ENCODE measurements at places on chromosomes 7 and 10.

DNA sequence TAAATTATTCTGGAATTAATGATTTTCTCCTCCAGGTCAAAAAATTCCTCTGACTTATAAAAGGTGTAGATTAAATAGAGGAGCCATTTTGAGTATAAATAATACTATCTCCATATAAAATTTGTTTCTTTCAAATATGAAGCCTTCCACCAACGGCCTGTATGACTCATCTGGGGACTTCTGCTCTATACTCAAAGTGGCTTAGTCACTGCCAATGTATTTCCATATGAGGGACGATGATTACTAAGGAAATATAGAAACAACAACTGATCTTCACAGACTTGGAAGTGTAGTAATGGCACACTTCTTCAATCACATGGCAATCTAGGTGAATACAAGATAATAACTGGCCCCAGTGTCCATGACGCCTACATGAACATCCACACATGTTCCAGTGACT is 335.6 kb upstream of the HGF start:
- DNase-seq, result no peak

DNA sequence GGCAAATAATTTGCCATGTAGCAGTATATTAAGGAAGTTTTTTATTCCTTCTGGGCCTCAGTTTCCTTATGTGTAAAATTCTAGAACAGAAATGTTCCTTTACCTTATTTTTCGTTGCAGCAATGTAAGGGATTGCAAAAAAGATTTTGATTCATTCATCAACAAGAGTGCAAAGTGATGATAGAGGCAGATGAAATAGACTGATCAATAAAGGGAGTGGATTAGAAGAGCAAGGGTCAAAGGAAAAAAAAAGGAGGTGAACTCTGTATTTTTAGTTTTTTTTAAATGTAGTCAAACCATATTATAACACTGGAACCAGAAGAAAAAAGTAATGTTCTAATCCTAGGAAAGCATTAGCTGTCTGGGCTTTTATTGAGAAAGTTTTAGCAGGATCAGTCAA is 14.7 kb downstream of the TPST1 start:
- no peak for DNase-seq

- DNase-seq, result no peak
Observed at GRCh38 chr7:132141109-132141508, 435.2 kb downstream of the PLXNA4 start.

GRCh38 chr10:110615057-110615747 is 28.9 kb upstream of the RBM20 start:
- DNase-seq, result no peak

- DNase-seq, result no peak
Observed at GRCh38 chr7:34155220-34155908, 250.0 kb downstream of the BMPER start.

GRCh38 chr10:119762805-119763798 is 37.3 kb downstream of the INPP5F start:
- DNase-seq, result no peak

- no peak for DNase-seq
Observed at GRCh38 chr7:23467291-23467805, 2.9 kb downstream of the IGF2BP3 start.

- DNase-seq, result no peak
Observed at GRCh38 chr10:116197946-116198675, 74.9 kb downstream of the GFRA1 start.

DNA sequence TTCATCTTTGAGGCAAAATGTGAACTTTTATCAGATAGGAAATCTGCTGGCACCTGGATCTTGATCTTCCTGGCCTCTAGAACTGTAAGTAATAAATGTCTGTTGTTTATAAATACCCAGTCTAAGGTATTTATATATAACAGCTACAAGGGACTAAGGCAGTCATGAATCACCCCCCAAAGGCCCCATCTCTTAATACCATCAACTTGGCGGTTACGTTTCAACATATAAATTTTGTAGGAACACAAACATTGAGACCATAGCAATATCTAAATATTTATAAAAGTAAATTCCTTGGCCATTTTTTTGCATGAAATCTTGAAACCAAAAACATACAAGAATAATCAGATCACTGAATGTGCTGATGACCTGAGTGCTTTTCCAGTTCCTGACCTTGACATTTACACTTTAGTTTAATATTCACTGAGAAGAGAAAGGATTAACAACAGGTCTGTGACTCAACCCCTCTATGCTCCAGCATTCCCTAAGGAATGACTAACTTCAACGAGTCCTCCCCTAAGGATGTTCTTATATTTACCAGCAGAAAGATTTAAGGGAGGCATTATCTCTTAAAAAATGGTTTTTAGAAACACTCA is 1438.5 kb upstream of the CELF2 start:
- DNase-seq, result no peak

- no peak for DNase-seq
Observed at GRCh38 chr10:23448323-23448722, 9.4 kb downstream of the OTUD1 start.

DNA sequence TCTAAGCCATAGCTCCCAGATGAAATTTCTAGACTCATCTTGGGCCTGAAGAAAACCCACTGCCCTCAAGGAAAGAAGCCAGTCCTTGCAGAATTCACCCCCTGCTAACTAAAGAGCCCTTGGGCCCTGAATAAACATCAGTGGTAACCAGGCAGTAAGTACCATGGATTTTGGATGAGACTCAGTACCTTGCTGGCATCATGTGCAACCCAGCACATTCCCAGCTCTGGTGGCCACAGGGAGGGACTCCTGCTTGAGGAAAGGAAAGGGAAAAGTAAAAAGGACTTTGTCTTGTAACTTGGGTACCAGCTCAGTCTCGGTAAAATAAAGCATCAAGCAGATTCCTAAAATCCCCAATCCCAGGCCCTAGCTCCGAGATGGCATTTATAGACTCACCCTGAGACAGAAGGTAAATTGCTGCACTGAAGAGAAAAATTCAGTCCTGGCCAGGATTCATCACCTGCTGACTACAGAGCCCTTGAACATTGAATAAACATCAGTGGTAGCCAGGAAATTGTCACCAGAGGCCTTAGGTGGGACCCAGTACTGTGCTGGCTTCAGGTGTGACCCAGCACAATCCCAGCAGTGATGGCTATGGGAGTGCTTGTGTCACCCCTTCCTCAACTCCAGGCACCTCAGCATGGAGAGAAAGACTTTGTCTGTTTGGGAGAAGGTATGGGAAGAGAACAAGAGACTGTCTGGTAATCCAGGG is 31.2 kb upstream of the SFTPD start:
- no peak for DNase-seq

GRCh38 chr10:74056050-74056818 is 58.3 kb downstream of the VCL start:
- no peak for DNase-seq

DNA sequence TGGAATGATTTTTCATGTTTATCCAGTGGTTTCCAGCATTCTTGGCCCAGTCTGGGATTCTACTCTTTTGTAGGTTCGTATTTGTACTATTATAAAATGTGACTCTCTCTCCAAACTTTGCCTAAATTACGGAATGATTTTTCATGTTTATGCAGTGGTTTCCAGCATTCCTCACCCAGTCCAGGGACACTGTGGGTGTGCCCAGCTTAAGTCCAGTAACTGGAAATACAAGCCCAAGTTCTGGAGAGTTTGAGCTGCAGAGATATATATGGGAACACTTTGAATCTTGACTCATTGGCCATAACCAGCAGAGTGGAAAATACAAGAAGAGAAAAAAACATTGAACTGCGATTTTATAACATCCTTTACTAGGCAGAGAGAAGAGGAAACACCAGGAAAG is 5.9 kb upstream of the MAGI2 start:
- DNase-seq, result no peak

DNA sequence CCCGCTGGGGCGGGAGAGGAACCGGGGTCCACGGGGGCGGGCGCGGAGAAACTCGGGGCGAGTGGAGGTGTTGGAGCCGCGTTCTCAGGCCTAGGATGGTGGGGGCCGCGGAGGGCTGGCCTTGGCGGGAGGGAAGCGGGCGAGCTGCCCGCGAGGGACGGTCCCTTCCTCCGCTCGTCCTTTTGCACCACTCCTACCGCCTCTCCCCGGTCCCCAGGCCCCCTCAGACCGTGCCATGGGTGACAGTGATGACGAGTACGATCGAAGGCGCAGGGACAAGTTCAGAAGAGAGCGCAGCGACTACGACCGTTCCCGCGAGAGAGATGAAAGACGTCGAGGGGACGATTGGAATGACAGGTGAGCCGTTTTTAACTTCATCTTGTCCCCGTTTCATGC is 451 bp downstream of the SRRT start:
- peak; percentile 45 for DNase-seq

- no peak for DNase-seq
Observed at GRCh38 chr10:35232527-35232926, 103.8 kb upstream of the CCNY start.

- DNase-seq, result no peak
Observed at GRCh38 chr10:70254778-70255328, 21.6 kb upstream of the PPA1 start.
